ENCODE measurements at places on chromosomes 2 and 18.

DNA sequence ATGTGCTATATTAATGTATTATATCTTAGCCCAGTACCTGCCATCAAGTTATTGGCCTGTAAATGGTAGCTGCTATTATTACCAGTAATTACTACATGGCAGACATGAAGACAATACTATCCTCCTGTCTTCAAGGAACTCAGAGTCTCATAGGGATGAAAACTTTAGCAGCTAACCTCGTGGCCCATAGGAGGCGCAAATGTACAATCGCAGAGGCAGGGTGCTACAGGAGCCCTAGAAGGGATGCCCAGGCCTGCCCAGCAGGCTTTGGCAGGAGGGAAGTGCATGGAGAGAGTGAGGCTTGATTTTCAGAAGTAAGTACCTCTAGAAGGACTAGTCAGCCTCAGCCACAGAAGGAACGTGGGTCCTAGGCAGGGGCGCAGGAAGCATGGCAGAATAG lies 44.7 kb upstream of the KIDINS220 start:
- no peak for DNase-seq

DNA sequence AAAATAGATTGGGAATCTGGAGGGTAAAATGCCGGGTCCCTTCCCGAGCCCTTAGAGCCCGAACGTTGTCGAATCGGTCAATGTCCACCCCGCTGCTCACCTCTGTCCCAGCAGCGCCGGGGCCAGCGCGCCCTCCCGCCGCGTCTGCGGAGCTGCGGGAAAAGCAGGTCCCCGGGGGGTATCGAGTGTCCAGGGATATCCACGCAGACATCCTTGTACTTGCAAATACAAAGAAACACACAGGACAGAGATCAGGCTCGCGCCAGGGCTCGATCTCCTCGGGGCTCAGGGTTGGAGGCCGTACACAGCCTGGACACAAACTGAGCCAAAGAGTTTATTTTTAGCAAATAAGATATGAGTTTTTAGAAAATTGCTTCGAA lies 2.3 kb upstream of the GATA6 start:
- no peak for DNase-seq

DNA sequence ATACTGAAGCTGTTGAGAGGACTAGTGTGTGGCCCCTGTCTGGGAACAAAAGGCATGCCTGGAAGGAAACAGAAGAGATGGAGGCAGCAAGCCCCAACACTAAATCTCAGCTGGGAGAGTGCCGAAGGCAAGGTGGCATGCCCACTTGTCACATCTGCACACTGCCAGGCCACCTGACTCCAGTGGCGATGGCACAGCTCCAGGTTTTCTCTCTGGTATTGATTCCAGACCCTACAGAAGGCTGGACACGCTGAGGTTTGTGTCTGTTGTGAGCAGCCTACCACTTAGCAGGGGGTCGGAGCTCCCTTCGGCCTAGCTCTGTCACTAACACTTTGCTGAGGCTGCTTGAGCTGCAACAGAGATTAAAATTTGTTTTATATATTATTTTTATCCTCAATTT lies 307.3 kb downstream of the TDRD15 start:
- no peak for DNase-seq

- no peak for DNase-seq
Observed at GRCh38 chr2:109351164-109351756, 222.3 kb downstream of the SH3RF3 start.

GRCh38 chr18:61637319-61637718 lies 255.5 kb downstream of the RNF152 start:
- no peak for DNase-seq

DNA sequence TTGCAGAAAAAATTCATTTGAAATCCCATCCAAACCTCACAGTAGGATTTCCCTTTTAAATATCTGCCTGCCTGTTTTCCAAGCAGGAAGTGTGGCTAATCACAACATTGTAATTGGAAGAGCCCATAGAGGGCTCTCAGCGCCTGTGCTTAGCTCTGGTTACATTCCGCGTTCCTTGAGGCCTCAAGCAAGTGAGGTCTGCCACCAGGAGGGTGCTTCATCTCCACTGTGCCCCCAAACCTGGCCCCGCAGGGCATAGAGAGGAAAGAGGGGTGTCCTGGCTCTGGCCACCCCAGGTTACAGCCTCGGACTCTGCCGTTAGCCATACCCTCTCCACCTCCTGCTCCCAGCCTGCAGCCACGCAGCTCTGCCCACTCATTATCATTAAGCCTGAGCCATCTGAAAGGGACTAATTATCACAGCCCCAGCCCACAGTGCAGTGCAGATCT lies 214.8 kb downstream of the SP3 start:
- no peak for DNase-seq
